ENCODE measurements at places on chromosomes 6 and 20. TPM values are rescaled to one million over a fixed set of nuclear protein-coding genes. Genes with fewer than 3 reads are reported as not detected.

LRRC73 gene
- 0.28 TPM for total RNA-seq

OR2H1 gene
- not detected for total RNA-seq

DACT2 gene
- 0.23 TPM for total RNA-seq

SNAI1 gene
- total RNA-seq: 26.4 TPM

HDGFL1 gene
- total RNA-seq: not detected

SLC17A1 gene
- not detected for total RNA-seq

PGC gene
- total RNA-seq: not detected

SAMD3 gene
- total RNA-seq: 1.0 TPM

FOXQ1 gene
- 0.67 TPM for total RNA-seq

LGSN gene
- not detected for total RNA-seq

RHAG gene
- 0.46 TPM for total RNA-seq

TBC1D22B gene
- 11.8 TPM for total RNA-seq

Data from endothelial cell (in vitro differentiated cells).